HepG2 (cell line): ENCODE measurements at places on chromosomes 2 and 18. TPM values are rescaled to one million over a fixed set of nuclear protein-coding genes. Genes with fewer than 3 reads are reported as not detected.

TM4SF20 gene
- total RNA-seq = not detected in 2 replicates

POTEJ gene
- 0.04 TPM in 1 of 2 replicates, not detected in the other for total RNA-seq

MYO3B gene
- not detected in 2 replicates for total RNA-seq

FAM228B gene
- 0.45 and 1.1 TPM in 2 replicates for total RNA-seq

ST8SIA3 gene
- total RNA-seq = not detected in 2 replicates

FAM237A gene
- not detected in 2 replicates for total RNA-seq

ALPG gene
- not detected in 2 replicates for total RNA-seq

DNER gene
- total RNA-seq = not detected in 2 replicates

DCC gene
- not detected in 2 replicates for total RNA-seq

APLF gene
- total RNA-seq = 2.0 and 2.2 TPM in 2 replicates

GLI2 gene
- not detected in 2 replicates for total RNA-seq

RAB6C gene
- total RNA-seq = not detected in 2 replicates

INHA gene
- total RNA-seq = 1.9 and 4.1 TPM in 2 replicates

RGPD6 gene
- total RNA-seq = 28.4 and 33.2 TPM in 2 replicates

IL36A gene
- not detected in 2 replicates for total RNA-seq

RIT2 gene
- not detected in 2 replicates for total RNA-seq

TEKT4 gene
- total RNA-seq = not detected in 2 replicates

BOLA3 gene
- 170 and 172 TPM in 2 replicates for total RNA-seq

TNFRSF11A gene
- total RNA-seq = 3.6 and 4.6 TPM in 2 replicates

DSG4 gene
- total RNA-seq = not detected in 2 replicates

SRD5A2 gene
- not detected in 2 replicates for total RNA-seq

NAT8 gene
- total RNA-seq = 1.8 and 1.9 TPM in 2 replicates

CTAGE1 gene
- total RNA-seq = 0.02 TPM in 1 of 2 replicates, not detected in the other

RPRM gene
- not detected in 2 replicates for total RNA-seq

SERPINB13 gene
- total RNA-seq = not detected in 2 replicates

REG1B gene
- total RNA-seq = not detected in 2 replicates

NOSTRIN gene
- total RNA-seq = 0.22 TPM in 1 of 2 replicates, not detected in the other

TLX2 gene
- 0.20 TPM in 1 of 2 replicates, not detected in the other for total RNA-seq

POTEE gene
- 0.48 and 1.9 TPM in 2 replicates for total RNA-seq

SPAST gene
- total RNA-seq = 40.4 and 41.5 TPM in 2 replicates
